ENCODE measurements at places on chromosomes 5 and 9.
A peak's percentile ranks its signal among the peaks of the same experiment; 100 is the strongest.

DNA sequence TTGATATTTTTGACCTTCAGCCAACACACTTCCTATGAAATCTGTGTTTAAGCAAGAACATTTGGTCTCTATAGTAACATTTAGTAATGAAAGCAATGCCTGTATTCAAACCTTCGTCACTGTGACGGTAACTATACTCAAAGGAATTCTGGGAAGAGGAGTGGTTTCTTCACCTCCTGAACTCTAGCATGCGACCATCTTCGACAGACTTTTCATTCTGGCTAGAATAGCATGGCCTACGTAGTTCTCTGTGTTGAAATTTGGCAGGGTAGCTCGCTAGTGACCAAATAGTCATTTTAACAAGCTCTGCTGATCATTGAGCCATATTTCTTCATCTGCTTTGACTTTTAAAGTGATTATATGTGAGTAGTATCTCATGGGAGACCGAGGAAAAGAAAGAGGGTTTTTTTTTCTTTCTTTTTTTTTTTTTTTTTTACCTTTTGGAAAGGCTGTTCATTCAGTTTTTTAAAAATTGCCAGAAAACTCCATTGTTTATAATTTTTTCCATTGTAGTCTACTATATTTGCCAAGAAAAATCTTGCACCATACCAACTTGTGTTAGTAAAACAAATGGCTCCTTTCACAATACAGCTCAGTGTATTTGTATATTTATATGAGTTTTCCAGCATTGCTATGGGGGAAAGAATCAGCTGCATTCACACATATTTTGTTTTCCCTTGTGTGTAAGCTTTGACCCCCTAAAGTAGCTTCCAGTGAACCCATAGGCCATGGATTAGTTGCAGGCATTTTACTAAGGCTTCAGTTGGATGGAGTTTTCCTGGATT is 166.8 kb downstream of the NNT start:
- no peak for DNase-seq

GRCh38 chr5:148823871-148824270 is 2.5 kb upstream of the ADRB2 start:
- no peak for DNase-seq

DNA sequence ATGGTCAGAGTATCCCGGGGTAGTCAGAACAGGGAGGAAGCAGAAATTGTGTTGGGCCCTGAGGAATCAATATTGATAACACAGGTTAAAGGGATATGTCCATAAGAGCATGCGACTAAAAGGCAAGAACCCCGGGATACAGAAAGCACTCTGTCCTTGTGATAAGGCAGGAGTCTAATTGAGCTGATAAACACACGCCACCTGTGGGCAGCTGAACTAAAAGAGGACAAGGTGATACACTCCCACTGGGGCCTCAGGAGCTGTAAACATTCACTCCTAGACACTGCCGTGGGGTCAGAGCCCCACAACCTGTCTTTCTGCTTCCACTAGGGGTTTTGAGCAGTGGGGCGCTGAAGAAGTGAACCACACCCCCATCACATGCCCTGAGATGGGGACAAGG is 144.7 kb upstream of the MPDZ start:
- DNase-seq = no peak

- DNase-seq = no peak
These were observed 28.7 kb downstream of the DNAJC21 start for GRCh38 chr5:34957857-34958690.

GRCh38 chr5:88951457-88951856 is 68.5 kb upstream of the MEF2C start:
- no peak for DNase-seq

- DNase-seq = no peak
These were observed 1082.5 kb upstream of the WWC1 start for GRCh38 chr5:167208911-167209310.

DNA sequence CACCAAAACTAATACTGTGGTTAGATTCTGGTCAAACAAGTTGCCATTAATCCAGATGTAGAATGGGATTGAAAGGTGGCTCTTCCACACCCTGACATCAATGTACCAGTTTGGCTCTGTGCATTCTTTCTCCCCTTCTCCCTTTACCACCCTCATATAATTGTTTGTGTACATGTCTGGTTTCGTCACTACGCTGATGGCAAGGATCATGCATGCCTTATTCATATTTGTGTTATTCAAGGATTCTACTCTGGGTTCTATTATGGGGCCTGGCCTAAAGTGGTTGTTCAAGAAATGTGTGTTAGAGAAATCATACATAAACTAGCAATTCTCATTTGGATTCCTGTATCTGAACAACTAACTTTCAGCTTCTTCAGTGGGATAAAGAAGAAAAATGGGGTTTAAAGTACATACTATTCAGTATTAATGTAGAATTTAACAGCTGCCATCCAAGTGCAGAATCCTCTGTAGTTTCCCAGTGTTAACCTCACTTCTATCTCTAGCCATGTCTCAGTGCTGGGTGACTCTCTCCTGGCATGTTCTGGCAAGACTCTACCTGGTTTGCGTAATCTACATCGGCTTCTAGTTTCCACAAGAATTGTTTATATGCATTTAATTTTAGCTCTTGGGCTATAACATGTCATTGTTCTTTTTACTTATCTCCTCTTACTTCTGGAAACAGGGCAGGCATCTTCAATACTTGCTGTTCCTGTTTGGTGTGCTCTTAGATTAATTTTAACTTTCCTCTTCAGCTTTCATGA is 27.9 kb upstream of the CDKN2B start:
- DNase-seq = no peak

DNA sequence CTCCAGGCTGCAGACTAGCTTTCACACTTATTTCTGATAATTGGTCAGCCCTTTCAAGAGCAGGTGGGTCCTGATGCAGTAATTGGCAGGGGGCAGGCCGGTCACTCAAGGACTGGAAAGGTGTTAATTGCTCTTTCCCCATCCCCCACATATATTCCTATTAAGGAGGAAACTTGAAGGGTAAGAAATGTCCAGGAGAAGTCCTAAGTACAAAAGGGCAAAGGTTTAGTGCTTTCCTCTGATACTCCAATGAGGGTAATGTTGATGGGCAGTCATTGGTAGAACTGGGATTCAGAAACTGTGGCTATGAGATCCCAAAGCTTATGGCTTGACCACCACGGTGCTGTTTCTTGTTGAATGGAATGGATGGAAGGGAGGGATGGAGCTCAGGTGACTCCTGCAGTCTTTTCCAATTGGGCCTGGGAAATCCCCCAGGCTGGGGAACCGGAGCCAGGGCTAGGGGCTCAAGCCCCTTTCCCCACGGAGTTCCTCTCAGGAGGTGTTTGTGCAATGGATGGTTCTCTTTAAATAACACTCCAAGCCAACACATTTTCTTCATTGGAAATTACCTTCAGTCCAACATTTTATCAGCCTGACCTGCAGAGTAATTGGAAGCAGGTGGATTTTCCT is 103.2 kb upstream of the ALDH1B1 start:
- no peak for DNase-seq

DNA sequence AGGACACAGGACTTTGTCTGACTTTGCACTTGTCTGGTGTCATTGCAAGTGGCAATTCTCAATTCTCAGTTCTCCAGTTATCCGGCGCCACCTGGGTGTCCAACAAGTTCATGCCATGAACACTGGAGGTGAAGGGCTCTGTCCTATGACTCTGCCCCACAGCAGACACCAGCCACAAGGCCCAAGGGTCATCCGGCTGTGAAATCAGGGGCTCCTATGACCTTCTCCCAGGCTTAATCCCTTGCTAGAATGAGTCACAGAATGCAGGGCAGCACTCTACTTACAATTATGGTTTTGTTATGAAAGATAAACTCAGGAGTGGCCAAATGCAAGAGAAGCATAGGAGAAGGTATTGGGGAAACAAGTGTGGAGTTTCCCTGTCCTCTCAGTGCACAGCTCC is 392.0 kb downstream of the GADD45G start:
- no peak for DNase-seq

DNA sequence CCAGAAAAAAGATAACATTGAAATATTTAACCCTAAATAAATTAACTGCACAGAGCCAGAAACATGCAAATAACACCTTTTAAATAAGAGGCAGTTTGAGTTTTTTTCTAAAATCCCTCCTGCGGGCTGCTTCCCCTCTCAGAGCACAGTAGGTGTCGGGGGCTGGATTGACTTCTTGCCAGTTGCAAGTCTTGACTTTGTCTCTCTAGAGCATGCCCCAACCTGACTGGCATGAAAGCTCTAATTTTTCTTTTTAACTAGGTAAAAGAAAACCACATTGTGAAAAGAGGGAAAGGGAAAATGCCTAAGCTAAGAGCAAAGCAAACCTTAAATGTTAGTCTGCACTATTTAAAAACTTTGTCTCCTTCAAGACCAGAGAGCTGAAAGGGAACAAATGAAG is 46.4 kb upstream of the DNAH5 start:
- DNase-seq = no peak

DNA sequence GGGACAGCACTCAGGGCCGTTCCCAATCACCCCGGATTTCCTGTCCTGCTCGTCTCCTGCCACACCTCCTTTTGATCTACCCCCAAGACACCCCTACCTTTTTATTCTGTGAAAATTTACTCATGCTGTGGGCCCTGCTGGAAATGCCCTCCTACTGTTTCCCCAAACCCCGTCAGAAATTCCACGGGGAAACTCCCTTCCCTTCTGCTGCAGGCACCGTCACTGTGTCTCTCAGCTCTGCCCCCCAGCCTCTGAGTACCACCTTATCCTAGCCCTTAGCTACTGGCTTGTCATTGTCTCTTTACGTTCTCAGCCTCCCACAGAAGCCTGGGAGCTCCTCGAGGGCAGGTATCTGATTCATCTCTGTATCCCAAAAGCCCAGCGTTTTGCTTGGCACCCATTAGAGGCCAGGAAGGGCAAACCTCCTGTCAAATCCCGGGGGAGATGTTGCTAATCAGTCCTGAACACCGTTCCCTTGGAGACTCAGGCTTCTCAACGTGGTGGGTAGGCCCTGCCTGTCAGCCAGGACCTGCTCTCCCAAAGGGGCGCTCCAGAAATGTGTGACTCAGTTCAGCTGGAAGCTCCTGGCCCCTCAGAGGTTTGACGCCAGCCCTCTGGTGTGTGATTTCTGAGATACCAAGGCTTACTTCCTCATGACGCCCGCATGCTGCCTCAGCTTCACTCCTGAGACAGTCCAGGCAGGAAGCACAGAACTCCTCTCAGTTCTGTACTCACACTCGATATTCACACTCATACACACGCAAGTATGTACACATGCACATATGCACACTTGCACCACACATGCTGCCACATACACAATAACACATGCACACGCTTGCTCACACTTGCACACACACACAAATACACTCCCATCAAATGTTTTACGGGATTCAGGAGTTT is 50.7 kb upstream of the GRHPR start:
- DNase-seq = no peak

GRCh38 chr9:130128251-130128650 is 44.0 kb upstream of the NCS1 start:
- peak; percentile 73 for DNase-seq

- DNase-seq = no peak
These were observed 29.7 kb downstream of the SARDH start for GRCh38 chr9:133708246-133709014.

DNA sequence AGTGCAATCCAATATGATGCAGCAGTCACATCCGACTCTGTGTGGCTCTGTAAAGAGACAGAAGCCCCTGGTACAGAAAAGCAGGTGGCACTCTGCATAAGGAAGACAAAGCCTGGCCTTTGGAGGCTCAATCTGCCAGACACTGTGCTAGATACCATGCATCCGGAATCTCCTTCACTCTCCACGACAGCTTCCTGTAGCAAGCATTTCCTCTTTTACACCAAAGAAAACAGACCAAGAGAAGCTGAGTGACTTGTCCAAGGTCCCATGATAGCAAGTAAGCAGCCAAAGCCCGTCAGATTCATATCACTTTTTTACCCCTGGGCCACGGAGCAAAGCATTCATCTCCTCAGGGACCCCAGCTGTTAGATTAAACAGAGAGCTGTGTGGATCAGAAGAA is 64.2 kb upstream of the SMIM23 start:
- no peak for DNase-seq

- peak; percentile 38 for DNase-seq
These were observed 69.8 kb downstream of the ICE1 start for GRCh38 chr5:5492087-5492933.

GRCh38 chr5:15513911-15514310 is 13.9 kb downstream of the FBXL7 start:
- no peak for DNase-seq

- no peak for DNase-seq
These were observed 193.0 kb downstream of the AOPEP start for GRCh38 chr9:94919376-94920098.

- no peak for DNase-seq
These were observed 29.2 kb upstream of the JAK2 start for GRCh38 chr9:4955836-4956235.

DNA sequence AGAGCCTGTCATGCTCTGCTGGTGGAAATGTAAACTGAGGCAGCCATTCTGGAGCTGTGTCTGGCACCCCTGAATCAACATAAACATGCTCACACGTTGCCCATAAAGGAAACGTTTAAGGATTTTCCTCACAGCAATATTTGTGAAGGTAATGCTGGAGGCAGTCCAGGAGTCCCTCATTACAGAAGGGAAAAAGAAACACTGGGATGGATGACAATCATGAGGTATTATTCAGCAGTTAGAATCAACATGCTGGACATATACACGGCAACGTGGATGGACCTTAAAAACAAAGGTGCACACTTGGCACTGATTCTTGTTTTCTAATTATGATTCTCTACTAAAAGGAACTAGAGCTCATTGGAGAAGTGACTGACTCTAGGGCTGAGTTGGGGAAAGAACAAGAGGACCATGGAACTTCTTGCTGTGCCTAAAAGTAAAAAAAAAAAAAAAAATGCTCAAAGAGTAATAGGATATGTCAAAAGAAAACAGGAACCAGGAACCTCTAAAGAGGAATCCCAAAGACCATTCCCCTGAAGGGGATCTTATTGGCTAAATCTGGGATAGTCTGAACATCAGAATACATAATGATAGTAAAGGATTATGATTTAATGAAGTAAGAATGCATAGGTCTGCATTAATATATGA is 18.6 kb downstream of the B4GALT1 start:
- no peak for DNase-seq

GRCh38 chr5:109743041-109743531 is 53.4 kb downstream of the MAN2A1 start:
- DNase-seq = no peak

DNA sequence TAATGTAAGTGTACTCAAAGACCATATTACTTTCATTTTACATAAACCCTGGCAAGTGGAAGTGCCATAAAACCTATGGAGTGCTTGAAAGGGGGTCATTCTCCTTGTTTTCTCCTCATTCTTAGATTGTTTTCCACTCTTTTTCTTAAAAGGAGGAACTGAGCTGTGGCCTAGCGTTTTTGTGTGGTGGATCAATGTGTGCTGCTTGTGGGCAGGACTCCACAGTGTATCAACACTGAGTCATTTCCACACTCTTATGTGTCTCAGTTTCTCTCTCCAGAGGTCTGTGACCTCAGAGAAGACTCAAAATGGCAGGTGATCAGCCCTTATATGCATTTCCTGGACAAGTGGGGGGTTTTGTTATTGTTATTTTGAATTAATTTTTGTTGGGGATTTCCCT is 516.1 kb upstream of the CDH10 start:
- no peak for DNase-seq

GRCh38 chr5:150612405-150612804 is 28.1 kb upstream of the SYNPO start:
- no peak for DNase-seq

- no peak for DNase-seq
These were observed 19.4 kb downstream of the GARNL3 start for GRCh38 chr9:127283917-127284497.

GRCh38 chr5:16430349-16431089 is 35.1 kb downstream of the ZNF622 start:
- no peak for DNase-seq

GRCh38 chr5:95627971-95628810 is 8.3 kb downstream of the GPR150 start:
- no peak for DNase-seq

All from CD8-positive, alpha-beta T cell (primary cell).